ENCODE measurements at places on chromosomes 3 and 15.
A peak's percentile ranks its signal among the peaks of the same experiment; 100 is the strongest.

GRCh38 chr15:64930019-64930652, 18.4 kb downstream of the ANKDD1A start:
- DNase-seq = no peak

DNA sequence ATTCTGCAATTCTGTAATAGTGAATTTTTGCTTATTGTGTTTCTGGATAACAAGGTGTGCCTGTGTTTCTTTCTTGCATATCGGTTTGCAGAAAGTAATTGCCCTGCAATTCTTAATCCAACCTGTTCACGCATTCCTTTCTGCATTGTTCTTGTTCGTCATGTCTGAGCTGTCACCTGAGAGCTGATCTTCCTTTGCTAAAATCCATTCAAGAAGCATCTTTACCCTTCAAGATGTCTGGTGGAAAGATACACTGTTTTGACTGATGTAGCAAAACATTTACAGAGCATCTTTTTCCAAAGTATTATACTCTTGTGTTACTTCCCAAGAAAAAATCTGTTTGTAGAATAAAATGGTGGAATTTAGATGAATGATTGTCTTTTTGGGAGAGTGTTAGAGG, 159.0 kb upstream of the WNT5A start:
- no peak for DNase-seq

DNA sequence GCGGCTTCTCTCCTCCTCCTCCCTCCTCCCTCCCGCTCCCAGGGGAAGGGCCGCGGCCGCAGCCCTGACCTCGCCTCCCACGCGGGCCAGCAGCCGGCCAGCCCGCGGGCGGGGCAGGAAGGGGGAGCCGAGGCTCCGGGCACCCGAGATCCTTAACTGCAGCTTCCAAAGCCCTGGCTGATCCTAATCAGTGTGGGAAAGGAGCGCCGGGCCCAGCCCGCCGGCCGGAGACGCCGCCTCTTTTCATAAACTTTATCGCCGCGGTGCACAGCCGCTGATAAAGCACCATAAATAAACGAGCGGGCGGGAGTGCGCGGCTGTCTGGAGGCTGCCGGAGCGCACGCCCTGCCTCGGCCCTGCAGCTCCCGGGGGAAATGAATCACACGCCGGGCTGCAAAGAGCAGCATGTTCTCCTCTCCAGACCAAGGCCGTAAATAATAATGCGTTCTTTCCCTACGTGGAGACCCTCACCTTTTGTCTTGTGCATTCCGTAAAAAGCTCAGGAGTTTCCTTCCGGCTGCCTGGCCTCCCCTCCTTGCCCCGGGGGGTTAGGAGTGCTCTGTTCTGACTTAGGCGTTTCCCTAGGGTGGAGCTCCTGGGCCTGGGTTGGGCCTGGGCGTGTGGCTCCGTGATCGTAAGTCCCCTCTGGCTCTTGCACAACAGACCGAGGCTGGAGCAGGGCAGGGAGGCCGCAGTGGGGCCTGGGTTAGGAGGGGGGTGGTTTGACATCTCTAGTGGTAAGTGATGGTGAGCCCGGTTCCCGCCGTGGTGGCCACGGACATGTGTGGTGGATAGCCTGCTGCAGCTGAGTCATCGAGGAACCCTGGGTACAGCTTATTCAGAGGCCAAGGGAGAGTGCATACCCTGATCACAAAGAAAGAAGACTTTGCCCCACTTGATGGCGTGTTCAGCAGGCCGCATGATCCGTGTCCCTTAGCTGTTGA, 132.6 kb upstream of the HES1 start:
- DNase-seq = peak; percentile 96

DNA sequence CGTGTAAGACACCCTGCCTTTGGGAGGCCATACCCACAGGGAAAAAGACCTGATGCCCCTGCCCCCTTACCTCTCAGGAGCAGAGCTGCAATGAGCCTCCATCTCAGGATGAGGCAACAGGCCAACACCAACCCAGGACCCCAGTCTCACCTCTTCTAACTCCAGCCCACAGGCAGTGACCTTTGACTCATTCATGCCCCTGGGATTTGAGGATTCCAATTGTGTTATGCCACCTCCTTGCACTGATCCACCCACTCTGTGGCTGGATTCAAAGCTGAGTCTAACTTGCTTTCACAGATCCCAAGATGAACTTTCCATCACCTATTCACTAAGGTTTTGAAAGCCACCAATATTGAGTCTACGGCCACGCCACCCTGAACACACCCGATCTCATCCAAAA, 64.7 kb downstream of the MINAR1 start:
- DNase-seq = no peak

DNA sequence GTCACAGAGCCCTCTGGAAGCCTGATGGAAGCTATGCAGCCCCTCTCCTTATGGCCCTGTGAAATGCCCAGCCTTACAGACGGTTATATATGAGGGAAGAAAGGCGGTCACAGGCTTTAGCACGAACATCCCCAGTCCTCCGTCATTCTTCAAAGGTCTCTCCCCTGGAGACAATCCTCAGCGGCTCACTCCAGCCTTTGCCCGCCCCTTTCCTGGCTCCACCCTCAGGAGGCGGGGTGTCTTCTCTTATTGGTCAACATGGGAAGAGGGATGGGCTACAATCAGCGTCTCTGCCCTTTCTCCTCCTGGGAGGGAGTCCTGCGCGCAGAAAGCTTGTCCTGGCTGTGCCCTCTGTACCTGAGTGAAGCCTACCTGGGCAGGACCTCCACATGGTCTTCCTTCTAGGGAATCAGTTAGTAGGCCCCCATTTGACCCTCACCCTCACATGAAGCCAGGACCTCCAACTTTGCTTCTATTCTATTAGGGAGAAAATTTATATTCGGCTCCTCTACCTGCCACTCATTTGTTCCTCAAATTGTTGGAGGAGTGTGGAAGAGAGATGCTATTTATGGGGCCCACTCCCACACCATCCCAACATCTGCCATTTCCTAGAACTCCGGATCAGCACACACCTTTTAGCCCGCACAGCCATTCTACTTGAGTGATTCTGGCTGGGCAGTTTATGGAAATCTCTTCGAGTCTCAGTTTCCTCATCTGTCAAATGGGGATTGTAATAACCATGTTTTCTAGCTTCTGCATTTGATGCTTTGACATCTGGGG, 112.9 kb upstream of the SLC6A11 start:
- peak; percentile 20 for DNase-seq

- no peak for DNase-seq
Observed at GRCh38 chr3:85003479-85003878, 44.7 kb downstream of the CADM2 start.

DNA sequence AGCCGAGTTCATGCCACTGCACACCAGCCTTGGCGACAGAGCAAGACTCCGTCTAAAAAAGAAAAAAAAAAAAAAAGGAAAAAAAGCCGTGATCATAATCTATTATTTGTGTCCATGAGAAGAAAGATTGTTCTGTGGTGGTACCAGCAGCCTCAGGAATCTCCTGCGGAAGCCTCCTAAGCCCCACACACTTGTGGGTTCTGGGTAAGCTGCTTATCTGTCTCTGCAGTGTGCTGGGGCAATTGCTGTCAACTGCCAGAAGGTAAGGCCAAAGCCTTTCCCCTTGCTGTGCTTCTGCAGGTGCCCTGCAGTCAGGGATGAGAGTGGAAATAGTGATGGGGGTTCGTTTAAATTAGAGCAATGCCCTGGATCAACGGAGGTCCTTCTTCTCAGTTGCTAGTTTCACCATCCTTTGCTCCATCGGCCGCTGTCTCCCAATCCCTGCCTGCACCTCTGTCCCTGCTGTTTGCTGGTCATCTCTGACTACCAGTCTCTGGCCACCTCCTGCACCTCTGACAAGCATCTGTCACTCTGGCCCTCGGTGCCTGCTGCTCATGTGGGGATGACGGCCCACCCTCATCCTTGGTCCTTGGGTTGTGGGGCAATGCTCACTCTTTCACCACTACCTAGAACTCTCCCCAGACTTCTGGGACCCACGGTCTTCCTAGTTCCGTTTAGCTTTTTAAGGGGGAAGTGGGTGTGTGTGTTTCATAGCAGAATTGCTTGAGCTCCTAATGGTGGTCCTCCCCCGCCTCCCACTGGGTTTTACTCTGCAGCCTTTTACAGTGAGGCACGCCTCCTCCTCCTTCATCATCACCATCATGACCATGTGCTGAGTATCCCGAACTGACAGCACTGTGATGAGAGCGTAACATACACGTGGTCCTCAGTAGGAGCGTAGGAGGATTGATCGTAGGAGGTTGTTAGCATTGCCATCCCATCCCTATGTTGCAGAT, 25.5 kb downstream of the CHRD start:
- no peak for DNase-seq

DNA sequence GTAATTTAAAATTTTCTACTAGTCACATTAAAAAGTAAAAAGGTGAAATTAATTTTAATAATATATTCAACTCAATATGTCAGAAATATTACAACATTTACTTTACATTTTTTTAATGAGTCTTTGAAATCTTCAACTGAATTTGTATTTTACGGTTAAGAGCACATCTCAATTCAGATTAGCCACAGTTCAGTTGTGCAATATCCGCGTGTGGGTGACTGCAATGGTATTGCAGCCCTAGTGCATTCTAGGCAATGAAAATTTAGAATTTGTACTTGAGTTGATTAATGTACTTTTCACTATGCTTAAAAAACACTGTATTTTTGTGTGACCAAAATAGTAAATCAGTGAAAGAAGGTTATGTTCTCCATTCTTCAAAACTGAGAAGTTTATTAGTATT, 57.3 kb downstream of the CEP63 start:
- DNase-seq = no peak

DNA sequence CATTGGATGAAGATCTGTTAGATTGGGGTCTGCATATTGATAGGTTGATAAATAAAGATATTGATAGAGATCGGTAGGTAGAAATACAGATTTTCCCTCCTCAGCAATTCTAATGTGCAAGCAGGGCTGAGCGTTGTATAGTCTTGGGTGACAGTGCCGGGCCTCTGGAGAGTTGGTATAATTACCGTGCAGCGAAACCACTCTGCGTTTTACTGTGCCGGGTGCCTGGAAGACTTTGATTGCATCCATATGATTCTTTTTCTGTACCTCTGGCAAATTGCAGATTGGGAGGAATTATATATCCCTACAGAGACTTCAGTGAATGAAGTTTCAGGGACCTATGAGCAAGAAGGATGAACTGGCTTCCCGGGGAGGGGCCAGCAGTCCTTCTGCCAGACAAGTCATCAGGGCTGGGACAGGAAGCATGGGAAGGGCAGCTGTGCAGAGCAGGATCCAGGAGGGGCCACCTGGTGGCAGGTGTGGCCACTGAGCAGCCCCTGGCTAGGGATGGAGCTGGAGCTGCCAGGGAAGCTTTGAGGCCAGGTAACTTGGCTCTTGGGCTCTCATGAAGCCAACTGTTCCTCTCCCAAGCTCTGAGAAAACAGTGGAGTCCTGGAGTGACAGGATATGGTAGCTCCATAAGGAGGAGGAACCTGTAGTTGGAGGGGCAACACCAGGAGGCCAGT, 132.5 kb downstream of the APBA2 start:
- DNase-seq = no peak

- DNase-seq = no peak
Observed at GRCh38 chr3:138065949-138066348, 49.5 kb downstream of the DZIP1L start.

DNA sequence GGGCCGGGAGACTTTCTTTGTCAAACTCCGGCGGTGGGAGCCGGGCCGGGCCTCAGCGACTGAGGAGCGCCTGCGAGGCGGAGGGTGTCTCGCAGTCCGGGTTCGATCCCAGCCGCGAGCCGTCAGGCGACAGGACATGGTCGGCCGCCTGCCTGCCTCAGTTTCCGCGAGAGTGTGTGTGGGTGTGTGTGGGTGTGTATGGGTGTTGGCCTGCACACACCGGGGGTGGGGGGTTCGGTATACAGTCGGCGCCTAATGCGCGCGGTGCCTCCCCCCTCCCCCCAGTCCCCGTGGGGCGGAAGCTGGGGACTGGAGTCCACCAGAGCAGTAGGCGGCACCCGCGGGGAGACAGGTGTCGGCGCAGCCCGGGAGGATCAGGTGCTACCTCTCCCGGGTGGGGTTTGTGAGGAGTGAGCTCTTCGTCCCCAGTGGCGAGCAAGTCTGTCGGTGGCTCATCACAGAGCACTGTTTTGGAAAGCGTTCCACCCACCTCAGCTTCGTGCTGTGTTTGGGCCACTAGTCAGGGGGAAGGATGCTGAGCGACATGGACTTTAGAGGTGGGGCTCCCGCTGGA, 246.3 kb downstream of the GOLGA6L6 start:
- no peak for DNase-seq

- no peak for DNase-seq
Observed at GRCh38 chr3:95246413-95246812, 1183.6 kb downstream of the NSUN3 start.

DNA sequence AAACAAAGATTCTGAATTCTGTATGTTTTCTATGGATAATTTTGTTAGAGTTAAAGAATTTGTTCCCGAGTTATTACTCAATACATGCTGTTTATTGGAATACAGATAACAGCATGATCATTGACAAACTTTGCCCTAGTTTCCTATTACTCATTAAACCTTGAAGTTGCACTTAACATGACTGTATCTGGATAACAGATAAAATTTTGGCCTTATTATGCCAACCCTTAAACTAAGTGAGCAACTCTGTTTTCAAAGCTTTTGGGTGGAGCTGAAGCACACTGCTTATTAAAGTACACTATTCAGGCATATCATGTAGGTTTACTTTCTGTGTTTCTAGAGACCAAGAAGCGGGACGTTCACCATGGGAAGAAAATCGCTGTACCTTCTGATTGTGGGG, at the start of gene AADAC:
AADAC (plus strand) TSS at position 318 of the 400 bp plus-strand sequence; CDS start at position 365, 47 bp downstream.
- DNase-seq = no peak

DNA sequence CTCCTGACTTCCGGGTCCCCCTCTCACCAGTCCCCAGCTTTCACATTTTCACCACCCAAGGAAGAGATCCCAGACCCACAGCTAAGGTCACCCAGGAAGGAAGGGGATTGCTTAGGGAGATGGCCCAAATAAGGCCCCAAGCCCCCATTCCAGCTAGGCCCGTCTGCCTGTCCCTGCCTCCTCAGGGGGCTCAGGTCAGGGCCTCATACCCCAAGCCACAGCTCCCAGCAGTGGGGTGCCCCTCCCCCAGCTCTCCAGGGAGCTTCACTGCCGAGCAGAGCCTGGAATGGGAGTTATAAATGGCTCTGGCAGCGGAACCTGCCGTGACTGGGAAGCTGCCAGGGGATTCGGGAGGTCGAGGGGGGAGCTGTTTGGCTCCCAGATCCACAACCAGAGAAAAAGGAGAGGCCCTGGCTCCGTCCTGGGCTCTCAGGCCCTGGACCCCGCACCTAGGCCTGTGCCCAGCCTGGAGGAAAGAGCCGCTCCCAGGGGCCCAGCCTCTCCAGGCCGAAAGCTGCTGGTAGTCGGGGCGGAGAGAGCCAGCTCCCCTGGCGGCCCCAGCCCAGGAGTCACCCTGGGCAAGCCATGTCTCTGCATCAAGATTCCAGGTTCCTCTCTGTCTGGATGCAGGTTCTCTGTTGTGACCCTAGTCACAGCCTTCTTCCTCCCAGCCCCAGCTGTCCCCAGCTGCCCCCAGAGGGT, 550 bp downstream of the CCDC9B start:
- peak; percentile 84 for DNase-seq

DNA sequence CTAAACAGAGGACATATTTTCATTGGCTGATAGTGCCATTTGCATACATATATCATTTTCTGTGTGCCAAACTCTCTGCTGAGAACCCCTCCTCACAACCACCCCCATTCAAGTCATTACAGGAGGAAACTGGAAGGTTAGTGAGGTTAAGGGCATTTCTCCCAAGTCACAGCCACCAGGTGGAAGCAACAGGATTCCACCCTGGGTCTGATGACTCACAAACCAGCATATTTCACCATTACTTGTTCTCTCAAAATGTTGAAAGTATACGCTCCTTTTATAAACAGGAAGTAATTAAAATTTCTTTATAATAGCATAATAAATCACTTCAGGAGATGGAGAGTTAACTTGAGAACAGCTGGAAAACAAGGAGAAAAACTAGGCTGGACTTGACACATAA, 398.6 kb upstream of the WNT5A start:
- DNase-seq = peak; percentile 7

GRCh38 chr3:280681-281080, 84.1 kb downstream of the CHL1 start:
- DNase-seq = no peak

GRCh38 chr3:95567346-95567745, 1247.0 kb upstream of the EPHA6 start:
- DNase-seq = no peak

Data from GM03348 (cell line).